ENCODE measurements at places on chromosomes 4 and X.

DNA sequence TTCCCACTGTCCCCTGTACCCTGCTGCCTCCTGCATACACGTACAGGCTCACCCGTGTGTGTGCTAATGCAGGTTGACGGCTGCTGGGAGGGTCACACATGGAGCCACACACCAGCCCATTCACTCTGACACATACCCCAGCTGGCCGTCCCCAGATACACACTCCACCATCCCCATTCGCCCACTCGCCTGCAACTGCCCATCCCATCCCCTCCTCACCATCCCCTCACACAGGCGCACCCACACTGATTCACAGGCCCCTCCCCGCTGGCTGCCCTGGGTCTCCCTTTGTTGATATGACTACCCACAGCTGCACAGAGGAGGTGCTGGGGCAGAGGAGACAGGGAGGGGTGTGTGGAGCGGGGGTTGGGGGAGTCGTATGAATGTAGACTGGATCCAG, 25.7 kb downstream of the PJA1 start:
- no peak for DNase-seq

DNA sequence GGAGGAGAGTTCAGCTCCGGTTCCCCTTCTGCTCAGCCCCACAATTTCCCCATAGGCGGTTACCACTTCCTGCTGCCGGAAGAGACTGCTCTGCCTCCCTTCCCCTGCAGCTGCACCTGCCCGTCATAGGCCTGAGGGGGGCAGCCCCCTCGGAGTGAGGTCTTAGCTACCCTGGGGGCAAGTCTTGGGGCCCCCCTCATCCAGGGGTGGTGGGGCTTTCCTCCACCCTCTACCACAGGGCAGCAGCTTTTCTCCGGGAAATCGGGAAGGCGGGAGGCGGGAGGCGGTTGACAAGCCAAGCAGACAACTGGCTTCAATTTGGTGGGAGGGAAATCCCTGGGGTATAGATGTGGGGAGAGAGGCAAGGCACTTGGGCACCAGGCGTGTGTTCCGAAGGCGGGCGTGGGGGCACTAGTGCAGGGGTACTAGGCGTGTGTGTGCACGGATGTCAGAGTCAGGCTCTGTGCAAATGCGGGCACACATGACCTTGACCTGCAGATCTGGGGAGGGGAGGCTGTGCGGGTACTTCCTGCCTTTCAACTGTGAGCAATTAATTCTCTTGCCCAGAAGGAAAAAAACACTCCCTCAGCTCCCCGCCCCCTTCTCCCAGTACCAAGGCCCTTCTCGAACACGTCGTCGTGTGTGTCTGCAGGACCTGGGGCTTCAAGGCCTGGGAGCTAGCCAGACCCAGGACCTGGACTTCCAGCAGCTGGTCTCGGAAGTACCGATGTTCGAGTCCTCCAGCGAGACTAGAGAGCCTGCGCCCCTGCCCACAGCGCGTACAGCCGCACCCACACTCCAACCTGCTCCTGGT, 1.0 kb upstream of the ARHGAP4 start:
- peak; percentile 70 for DNase-seq

GRCh38 chr4:185235843-185236503, 26.6 kb downstream of the SNX25 start:
- no peak for DNase-seq

GRCh38 chrX:151801980-151802379, 67.4 kb downstream of the CNGA2 start:
- no peak for DNase-seq

DNA sequence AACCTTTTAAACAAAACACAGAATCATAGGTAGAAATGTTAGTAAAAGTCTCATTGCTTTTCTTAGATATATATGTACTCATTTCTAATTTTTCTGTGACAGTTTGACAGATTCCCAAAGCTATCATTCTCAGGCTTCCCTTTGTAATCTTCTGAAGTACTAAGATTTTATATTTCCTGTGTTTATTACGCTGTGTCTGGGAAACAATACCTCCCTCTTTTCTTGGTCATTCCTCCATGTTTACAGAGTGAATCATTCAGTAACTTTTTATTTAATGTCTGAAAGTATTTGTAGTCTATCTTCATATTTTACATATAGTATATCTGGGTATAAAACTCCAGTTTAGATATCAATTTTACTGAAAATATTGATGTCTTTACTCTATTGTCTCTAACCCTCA, 1826.3 kb upstream of the IGFBP7 start:
- no peak for DNase-seq

- no peak for DNase-seq
Observed at GRCh38 chr4:118842055-118842454, 6.1 kb upstream of the SEC24D start.

GRCh38 chr4:64899563-64899962, 490.3 kb upstream of the TECRL start:
- no peak for DNase-seq

DNA sequence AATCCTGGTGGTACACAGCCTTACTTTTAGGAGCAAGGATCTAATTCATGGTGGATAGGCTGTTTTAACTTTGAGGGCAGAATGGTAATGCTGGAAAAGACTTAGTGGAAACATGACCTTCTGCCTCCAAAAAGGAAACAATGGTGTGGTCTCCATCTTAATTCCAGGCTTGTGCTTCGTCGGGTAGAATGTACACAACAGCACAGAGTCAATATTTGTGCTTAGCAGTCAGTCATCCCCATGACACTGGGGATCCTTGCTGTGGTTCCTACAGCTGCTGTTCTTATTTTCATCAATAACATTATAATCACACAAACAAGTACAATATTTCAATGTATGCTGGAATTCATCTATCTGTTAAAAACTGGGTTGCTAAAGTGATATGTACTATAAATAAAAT, 104.4 kb downstream of the HHIP start:
- no peak for DNase-seq

GRCh38 chr4:176534566-176534965, 214.8 kb downstream of the SPCS3 start:
- no peak for DNase-seq

DNA sequence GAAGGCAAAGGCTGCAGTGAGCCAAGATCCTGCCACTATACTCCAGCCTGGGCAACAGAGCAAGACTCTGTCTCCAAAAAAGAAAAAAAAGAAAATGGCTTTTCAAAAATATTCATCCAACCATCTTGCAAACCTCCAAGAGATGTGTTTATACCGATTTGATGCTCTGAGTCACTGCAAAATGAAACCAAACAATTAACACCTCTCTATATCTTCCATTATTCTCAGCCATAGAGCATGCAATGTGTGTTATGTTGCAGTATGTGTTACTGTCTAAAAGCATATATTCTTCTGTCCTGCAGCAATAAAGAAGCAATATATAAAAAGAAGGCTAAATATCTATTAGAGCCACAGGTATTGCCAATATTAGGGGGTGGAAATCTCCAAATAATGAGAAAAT, 51.4 kb downstream of the ARAP2 start:
- DNase-seq, result no peak

DNA sequence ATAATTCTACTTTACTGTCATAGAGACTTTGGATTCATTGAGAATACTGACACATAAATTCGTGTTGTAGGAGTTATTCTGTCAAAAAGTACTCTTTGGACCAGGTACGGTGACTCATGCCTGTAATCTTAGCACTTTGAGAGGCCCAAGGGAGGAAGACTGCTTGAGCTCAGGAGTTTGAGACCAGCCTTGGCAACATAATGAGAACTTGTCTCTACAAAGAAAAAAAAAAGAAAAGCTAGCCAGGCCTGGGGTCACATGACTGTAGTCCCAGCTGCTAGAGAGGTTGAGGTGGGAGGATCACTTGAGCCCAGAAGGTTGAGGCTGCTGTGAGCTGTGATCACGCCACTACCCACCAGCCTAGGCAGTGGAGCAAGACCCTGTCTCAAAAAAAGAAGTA, 54.9 kb downstream of the WDR19 start:
- DNase-seq, result no peak

- no peak for DNase-seq
Observed at GRCh38 chr4:80192937-80193336, 4.4 kb upstream of the PRDM8 start.

- DNase-seq, result no peak
Observed at GRCh38 chrX:139825618-139826017, 107.2 kb downstream of the ATP11C start.

- no peak for DNase-seq
Observed at GRCh38 chr4:33031328-33031727, 2311.2 kb downstream of the PCDH7 start.

GRCh38 chr4:24794916-24795665, at the start of gene SOD3:
Gene SOD3 (plus strand): TSS chr4:24795573. CDS start chr4:24799522, 3,949 bp downstream.
- DNase-seq, result no peak

- no peak for DNase-seq
Observed at GRCh38 chr4:4321951-4322688, 32.1 kb downstream of the ZBTB49 start.

- no peak for DNase-seq
Observed at GRCh38 chr4:160212078-160212477, 1109.2 kb downstream of the RAPGEF2 start.

DNA sequence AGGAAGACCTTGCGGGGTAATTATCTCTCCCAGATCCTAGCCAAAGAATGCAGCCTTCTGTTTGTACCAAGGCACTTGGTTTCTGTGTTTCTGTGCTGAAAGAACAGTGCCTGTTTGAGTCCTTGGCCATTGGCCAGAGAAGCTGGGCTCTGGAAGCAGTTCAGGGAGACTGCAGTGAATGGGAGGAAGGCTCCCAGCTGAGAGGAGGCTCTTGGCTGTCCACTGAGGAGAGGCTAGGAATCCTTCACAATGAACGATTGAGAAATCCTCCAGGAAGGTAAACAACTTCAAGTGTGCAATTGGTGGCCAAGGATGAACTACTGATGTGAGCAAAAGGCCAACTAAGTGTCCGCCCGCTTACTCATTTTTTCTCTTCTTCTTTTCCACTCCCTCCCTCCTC, 61.3 kb downstream of the HS3ST1 start:
- no peak for DNase-seq

- no peak for DNase-seq
Observed at GRCh38 chr4:26824667-26825066, 36.0 kb upstream of the STIM2 start.
